Endodermal cell (in vitro differentiated cells): ENCODE measurements at places on chromosomes 6 and 20.

DNA sequence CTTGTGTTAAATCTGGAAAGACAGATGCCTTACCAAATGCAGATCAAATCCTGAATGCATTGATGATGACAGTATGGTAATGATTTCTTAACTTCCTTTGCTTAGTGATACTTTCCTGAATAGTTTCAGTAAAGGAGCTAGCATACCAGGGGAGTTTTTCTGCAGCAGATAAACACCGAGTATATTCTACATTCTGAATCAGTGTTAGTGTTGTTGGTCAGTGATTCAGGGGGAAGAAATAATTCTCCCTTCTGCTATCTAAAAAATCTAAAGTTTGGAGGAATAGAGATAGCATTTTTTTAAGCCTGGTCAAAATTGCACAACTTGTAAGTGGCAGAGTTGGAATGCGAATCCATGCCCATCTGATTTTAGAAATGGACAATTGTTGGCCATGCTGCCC, 512.2 kb upstream of the MARCKS start:
- no peak for DNase-seq

- peak; percentile 77 for DNase-seq
Observed at GRCh38 chr20:62900692-62901584, 25.4 kb downstream of the DIDO1 start.

DNA sequence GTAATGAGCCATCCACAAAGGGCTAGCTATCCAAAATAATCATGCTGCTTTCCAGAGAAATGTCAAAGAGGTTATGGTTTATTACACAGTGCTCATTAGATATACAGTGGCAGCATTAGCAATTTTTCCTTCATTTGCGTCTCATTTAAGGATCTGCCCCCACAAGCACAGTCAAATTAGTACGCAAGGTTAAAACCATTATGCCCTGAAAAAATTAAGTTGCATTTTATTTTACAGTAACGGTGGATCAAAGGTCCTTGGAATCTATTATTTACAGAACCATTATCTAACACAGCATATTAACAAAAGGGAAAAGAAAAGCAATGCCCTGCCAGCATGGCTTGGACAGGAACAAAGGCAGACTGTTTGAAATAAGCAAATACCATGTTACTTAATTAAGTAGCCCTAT, 144.8 kb downstream of the PDSS2 start:
- no peak for DNase-seq

GRCh38 chr6:139922236-139922635, 547.8 kb upstream of the CITED2 start:
- DNase-seq = no peak

DNA sequence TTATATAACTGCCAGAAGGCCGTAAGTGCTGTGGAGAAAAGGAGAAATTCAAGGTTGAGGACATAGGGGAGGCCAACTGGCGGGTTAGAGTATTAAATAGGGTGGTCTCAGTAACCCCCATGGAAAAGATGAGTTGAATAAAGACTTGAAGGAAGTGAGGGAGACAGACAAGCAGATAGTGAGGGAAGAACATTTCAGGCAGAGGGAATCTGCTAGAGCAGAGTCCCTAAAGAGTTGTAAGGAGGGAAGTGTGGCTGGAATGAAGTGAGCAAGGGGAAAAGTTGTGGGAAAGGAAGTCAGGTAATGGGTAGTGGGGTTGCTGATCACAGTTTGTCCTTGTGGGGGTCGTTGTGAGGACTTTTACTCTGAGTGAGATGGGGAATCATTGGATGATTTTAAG, 1.4 kb downstream of the KIFC1 start:
- no peak for DNase-seq

- DNase-seq = no peak
Observed at GRCh38 chr6:14763139-14763538, 482.7 kb upstream of the JARID2 start.

DNA sequence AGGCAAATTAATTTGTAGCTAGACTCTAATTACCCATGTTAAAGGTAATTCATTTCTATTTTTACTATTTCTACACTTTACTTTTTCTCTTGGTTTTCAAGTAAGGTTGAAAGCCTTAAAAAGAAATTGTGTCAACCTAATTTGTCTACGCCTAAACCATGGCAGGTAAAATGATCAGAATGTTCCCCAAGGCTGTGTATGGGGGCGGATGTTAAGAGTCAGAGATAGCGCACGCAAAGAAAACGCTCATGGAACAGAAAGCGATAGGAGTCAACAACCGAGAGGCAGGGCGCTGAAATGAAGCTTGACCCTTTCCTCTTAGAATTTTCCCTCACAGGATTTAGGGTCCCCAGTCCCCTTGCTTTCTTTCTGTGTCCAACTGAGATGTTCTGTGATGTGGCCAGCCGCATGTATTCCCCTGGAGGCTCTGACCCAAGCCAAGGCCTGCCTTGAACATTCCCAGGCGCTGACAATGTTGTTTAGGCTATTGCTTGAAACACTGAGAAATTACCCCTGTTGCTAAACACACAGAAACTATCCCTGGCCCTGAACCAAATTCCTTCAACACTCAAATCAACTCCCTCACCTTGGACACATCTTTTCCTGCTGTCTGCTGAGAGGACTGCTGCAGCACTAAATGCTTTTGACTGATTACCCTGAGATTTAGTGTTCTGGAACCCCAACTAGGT, 10.9 kb downstream of the PSMB1 start:
- DNase-seq = no peak

DNA sequence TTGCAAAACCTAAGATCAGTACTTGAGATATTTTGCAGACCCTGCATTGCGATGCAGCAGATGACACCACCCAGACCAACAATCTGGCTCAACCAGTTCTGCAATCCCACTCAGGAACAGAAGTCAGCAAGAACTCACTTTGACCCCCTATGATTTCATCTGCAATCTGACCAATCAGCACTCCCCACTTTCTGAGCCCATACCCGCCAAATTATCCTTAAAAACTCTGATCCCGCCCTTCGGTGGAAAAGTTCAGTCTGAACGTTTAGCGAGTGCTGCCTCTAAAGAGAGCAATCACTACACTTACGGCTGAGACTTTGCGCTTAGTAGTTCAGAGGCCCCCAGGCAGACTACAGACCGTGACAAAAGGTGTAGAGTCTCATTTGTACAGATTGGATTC, 17.3 kb upstream of the KIAA1586 start:
- DNase-seq = no peak

- peak; percentile 96 for DNase-seq
Observed at GRCh38 chr20:34872622-34873224, at the start of gene GGT7. Gene GGT7 (minus strand): TSS chr20:34872856. CDS start chr20:34872815, 41 bp downstream.

DNA sequence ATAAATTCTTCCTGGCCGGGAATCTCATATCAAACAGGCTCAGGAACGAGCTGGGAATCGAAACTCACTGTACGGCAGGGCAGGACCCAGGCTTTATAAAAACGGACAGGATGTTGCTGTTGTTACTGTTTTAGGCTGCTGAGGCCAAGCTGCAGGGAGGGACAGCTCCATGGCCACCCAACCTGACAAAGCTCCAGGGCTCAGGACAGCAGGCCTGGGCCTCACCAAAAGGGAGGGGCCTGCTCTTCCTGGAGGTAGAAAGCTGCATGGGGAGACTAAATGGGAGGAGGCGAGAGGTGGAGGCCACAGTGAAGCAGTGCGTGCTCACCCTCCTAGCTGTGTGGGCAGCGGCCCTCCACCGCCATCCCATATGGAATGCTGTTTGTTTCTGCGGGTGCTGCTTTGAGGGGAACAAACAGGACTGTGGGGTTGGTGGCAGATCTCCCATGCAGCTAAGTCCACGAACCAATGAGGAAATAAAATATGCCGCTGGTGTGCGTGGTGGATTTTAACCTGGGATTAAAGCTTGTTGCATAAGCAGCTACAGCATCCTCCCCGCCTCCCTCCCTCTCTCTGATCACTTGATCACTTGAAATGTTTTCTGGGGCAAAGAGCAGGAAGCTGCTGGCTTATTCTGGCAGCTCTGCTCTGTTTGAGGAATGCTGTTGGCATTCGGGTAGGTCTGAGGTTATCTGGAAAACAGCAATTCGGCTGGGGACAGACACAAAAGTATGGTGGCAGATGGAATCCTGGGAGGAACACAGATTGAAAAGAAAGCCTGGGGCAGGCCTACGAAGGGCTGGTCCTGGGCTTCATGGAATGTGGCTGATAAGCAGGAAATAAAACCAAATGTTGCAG, 2.4 kb upstream of the ZMYND8 start:
- peak; percentile 85 for DNase-seq

- DNase-seq = no peak
Observed at GRCh38 chr6:4910037-4910760, 93.6 kb downstream of the RPP40 start.

DNA sequence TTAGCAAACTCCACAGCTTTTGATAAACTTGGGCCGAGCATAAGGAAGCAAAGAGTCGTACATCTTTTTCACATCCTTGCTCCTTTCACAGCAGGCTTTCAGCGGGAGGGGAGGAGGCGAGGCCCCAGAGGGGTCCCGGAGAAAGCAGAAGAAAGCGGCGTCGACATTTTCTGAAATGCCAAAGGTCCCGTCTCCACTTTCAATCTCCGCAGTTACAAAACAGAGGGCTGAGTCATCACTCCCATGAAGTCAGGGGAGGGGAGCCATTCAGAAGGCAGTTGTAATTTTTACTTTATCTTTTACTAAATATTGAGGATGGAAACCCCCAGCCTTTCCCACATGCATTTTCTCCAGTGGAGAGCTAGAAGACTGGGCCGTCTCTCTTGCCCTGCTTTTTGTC, 174.2 kb upstream of the THBS2 start:
- no peak for DNase-seq
